MM.1S (cell line): ENCODE measurements at places on chromosomes 1 and 21.

DNA sequence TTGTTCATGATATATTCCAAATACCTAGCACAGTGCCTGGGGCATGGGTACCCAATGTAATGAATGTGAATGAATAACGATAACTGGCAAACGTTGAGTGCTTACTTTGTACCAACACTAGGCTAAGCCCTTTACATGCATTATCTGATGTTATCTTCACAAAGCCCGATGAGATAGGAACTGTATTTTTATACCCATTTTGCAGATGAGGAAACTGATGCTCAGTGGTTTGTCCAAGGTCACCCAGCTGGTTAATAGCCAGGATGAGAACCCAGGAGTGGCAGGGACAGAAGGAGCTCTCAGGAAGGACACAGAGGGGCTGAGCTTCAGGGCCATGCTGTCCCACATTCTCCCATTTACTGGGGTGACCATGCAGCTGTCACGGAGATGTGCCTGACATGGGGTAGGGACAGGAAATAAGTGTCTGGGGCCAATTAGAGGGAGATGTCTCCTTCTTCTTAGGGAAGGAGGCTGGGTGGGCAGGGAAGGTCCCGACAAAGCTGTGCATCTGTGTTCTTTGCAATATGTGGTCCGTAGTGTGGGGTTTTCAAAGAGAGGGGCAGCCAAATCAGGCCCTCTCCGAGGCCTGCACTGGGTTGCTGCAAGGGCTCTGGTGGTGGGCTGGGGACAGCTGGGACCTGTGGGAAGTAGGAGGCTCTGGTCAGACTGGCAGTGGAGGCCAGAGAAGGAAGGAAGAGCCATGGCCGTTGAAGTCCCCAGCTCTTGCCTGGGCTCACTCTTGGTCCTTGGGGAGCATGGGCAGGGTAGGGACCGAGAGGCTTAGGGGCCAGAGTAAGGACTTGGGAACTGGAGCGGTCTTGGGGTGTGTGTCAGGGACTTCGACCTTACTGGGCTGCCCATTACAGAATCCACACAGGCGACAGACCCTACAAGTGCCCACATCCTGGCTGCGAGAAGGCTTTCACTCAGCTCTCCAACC is 26.6 kb downstream of the A3GALT2 start:
- DNase-seq, result no peak
- H3K27ac ChIP-seq, result no peak overlapping the region
- H3K4me3 ChIP-seq, result no peak overlapping the region

DNA sequence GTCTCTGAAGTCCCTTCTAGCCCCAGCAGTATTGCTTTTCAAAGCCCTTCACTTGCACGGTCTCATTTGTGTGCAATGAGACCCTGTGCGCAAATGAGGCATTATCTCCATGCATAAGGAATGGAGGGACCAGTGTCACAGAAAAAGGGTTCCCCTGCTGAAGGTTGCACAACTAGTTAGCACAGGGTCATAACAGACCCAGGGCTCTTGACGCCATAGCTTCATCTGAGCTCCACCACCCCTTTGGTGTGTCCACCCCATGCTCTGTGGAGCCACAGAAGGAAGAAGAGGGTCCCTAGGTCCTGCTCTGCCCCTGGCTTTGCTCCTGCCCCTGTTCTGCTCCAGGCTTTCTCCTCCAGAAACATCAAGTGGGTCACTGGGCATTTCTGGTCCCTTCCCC is 12.6 kb downstream of the SH2D2A start:
- H3K27ac ChIP-seq, result no peak overlapping the region
- peaks cover 14% of the 10 kb centered on the region for H3K4me1 ChIP-seq
- DNase-seq, result no peak
- H3K4me3 ChIP-seq, result no peak overlapping the region

DNA sequence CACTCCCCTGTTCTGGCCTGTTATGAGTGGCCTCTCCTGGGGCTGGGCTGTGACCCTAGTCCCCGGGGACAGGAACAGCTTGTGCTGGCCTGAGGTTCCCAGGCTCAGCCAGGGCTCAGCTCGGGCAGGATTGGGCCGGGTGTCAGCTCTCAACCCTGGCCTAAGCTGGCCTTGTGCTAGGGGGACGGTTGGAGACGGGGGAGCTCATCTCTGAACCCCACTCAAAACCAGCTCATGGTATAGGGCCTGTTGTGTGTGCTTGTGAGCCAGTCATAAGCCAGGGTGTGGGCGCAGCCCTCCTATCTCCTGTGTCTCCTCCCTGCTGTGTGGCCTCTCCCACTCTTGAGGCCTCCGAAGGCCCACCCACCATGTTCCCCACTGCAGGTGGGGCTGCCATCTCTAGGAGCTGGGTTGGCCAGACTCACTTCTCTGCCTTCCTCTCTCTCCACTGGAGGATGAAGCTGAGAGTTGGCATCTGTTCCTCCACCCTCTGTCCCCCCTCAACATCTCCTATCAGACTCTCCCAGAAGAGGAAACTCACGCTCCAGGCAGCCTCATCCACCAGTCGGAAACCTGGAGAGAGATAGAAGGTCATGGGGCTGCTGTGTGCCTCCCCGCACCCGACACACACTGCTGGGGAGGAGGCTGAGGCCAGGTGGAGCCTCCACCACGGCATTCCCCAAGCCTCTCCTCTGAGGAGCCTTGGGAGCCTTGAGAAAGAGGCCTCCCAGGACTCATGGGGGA is 1.4 kb downstream of the PEAR1 start:
- H3K27me3 ChIP-seq, result peaks cover 90% of the 10 kb centered on the region
- H3K36me3 ChIP-seq, result no peaks in the 10 kb centered on the region
- H3K4me1 ChIP-seq, result 0 out of 2 replicates have a peak, but pooled peaks cover 3% of the 10 kb centered on the region

DNA sequence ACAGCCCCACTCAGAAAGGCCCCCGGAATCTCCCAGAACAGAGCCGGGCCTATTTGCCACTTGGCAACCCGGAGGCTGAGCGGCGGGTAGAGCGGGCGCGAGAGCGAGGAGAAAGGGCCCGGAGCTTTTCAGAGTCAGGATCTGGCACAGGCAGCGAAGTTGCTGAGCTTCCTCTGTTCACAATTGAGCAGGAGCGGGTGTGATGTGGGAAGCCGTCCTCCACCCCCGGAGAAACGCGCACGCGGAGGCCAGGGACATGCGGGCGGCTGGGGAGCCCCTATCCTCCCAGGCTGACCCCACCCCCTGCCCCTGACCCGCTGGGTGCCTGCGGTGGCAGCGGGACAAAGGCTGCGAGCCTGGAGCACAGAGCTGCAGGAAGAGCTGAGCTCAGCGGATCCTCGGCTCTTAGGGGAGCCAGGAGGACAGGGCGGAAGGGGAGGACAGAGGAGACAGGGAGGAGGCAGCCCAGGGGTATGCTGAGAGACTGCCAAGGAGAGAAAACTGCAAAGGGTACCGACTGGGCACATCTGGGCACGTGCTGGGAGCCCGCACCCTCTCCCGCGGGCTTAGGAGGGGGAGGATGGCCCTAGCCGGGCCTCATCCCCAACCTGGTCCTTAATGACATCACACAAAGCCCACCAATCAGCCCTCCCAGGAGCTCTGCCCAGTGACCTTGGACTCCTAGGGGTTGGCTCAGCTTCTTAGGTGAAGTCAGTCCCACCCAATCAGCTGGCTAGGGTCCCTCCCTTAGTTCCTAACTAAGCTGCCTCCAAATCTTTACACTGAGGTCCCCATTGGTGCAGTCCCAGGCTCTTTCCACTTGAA is 9.3 kb downstream of the KIF21B start:
- H3K36me3 ChIP-seq, result no peaks in the 10 kb centered on the region; the same call in 1 of the 2 replicates
- peaks cover 15% of the 10 kb centered on the region for H3K4me1 ChIP-seq
- H3K4me3 ChIP-seq, result no peak overlapping the region
- DNase-seq, result no peak
- H3K27me3 ChIP-seq, result no peaks in the 10 kb centered on the region
- no peak overlapping the region for H3K27ac ChIP-seq

GRCh38 chr1:156476501-156477298 is 23.9 kb downstream of the MEF2D start:
- H3K4me3 ChIP-seq, result no peak overlapping the region
- no peaks in the 10 kb centered on the region for H3K27me3 ChIP-seq
- DNase-seq, result no peak
- H3K36me3 ChIP-seq, result peaks cover 45% of the 10 kb centered on the region
- H3K27ac ChIP-seq, result no peak overlapping the region

DNA sequence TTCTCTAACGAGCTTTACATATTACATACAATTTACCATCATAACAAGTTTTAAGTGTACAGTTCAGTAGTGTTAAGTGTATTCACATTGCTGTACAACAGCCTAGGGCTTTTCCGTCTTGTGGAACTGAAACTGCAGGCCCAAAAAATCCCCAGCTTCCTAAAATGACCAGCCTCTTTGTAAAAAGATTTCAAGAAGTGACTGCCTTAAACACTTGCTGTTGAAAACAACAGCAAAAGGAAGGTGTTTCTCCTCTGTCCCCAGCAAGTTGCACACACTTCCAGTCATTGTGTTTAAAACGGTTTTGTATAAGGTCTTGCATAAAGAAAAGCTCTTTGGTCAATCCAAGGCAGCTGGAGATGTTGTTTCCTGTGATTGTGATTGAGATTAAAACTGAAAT is 16.0 kb upstream of the GBP1 start:
- H3K4me1 ChIP-seq, result peaks cover 15% of the 10 kb centered on the region
- H3K4me3 ChIP-seq, result no peak overlapping the region
- peak overlapping the region; percentile 20; the same call in 1 of the 2 replicates for H3K27ac ChIP-seq
- H3K36me3 ChIP-seq, result no peaks in the 10 kb centered on the region

- no peak for DNase-seq
- H3K27ac ChIP-seq, result no peak overlapping the region
- H3K4me3 ChIP-seq, result no peak overlapping the region
- H3K4me1 ChIP-seq, result no peaks in the 10 kb centered on the region; the same call in 1 of the 2 replicates
Observed at GRCh38 chr1:91870322-91870721, 15.6 kb downstream of the TGFBR3 start.

- no peaks in the 10 kb centered on the region for H3K27me3 ChIP-seq
- no peak for DNase-seq
Observed at GRCh38 chr1:230794431-230794830, 47.2 kb downstream of the CAPN9 start.

DNA sequence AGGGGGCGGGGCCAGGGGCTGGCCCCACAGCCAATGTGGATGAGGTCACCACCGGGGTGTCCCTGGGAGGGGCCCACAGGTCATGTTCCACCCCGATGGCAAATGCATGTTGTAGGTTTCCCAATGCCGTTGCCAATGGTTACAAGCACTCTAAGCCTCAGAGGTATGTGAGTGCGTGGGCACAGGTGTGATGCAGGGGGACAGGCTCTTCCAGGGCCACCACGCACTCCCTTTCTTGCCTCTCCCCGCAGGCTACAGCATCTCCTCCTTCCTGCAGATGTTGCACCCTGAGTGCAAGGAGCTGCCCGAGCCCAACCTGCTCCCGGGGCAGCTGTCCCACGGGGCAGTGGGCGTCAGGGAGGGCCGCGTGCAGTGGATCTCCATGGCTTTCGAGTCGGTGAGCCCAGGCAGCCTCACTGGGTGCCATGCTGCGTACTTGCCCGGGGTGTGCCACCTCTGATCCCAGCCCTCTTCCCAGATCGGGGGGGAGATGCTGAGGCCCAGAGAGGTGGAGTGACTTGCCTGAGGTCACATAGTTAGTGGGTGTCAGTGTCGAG is 52.4 kb downstream of the DISP3 start:
- H3K4me3 ChIP-seq, result no peak overlapping the region
- no peak overlapping the region for H3K27ac ChIP-seq
- no peak for DNase-seq

DNA sequence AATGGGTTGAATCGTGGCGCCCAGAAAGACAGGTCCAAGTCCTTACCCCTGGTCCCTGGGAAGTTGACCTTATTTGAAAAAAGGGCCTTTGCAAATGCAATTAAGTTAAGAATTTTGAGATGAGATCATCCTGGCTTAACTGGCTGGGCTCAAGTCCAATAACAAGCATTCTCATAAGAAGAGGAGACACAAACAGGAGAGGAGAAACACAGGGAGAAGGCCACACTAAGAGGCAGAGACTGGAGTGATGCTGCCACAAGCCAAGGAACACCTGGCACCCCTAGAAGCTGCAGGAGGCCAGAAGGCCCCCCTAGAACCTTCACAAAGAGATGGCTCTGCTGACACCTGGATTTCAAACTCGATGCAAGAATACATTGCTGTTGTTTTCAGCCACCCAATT is 44.6 kb downstream of the PDPN start:
- H3K4me3 ChIP-seq, result no peak overlapping the region
- no peak for DNase-seq
- no peaks in the 10 kb centered on the region for H3K27me3 ChIP-seq

GRCh38 chr1:31751822-31752241 is 12.3 kb downstream of the ADGRB2 start:
- no peaks in the 10 kb centered on the region for H3K4me1 ChIP-seq
- no peaks in the 10 kb centered on the region for H3K36me3 ChIP-seq
- DNase-seq, result no peak
- no peak overlapping the region for H3K27ac ChIP-seq

DNA sequence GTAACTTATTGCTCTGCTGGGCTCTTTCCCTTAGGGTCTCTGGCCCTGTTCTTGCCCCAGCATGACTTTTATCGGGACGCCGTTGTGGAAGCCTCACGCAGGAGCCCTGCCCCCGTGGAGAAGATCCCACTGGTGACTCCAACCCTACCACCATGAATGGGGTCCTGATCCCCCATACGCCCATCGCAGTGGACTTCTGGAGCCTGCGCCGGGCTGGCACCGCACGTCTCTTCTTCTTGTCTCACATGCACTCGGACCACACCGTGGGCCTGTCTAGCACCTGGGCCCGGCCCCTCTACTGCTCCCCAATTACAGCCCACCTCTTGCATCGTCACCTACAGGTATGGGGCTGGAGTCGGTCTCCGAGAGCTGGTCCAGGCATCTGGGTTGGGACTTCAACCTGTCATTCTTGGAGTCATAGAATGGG is 322 bp downstream of the DCLRE1B start:
- 0 out of 2 replicates have a peak, but pooled peaks cover 5% of the 10 kb centered on the region for H3K4me1 ChIP-seq
- peak; percentile 17 for DNase-seq
- H3K4me3 ChIP-seq, result peak overlapping the region; percentile 87
- no peaks in the 10 kb centered on the region for H3K27me3 ChIP-seq
- H3K36me3 ChIP-seq, result no peaks in the 10 kb centered on the region
- H3K27ac ChIP-seq, result peak overlapping the region; percentile 72; the same call in 1 of the 2 replicates

DNA sequence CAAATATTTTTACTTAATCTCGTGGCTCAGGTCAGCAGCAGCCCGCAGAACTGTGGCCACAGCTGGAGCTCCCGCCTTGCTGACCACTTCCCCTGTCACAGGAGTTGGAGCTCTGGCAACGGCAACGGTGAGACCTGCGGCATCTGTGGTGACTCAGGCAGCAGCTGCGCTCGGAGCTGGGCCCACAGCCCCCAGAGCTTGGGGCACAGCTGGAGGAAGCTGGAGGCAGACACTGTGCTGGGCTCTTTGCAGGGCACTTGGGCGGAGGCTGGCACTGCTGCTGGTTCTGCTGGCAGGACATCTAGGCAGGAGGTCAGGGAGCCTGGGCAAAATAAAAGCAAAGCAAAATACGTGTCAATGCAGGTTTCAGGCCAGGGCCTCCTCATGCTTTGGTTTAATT is at the start of gene LCE3A:
Gene LCE3A, minus strand, starts transcription at position 301 of the 400 bp plus-strand sequence. Its CDS starts 0 bp downstream, at position 301.
- H3K4me1 ChIP-seq, result no peaks in the 10 kb centered on the region
- H3K27ac ChIP-seq, result no peak within 1 kb of the TSS
- no peaks in the 10 kb centered on the region for H3K36me3 ChIP-seq
- DNase-seq, result peak; percentile 83

GRCh38 chr1:1132956-1133750 is 17.3 kb upstream of the C1orf159 start:
- H3K4me1 ChIP-seq, result peaks cover 14% of the 10 kb centered on the region
- DNase-seq, result no peak
- no peaks in the 10 kb centered on the region for H3K36me3 ChIP-seq
- H3K27ac ChIP-seq, result no peak overlapping the region

GRCh38 chr21:18157406-18157805 is 87.2 kb upstream of the CHODL start:
- peaks cover 38% of the 10 kb centered on the region for H3K4me1 ChIP-seq
- no peaks in the 10 kb centered on the region for H3K27me3 ChIP-seq
- DNase-seq, result no peak
